ENCODE measurements at places on chromosomes 7 and 10.
A peak's percentile ranks its signal among the peaks of the same experiment; 100 is the strongest.

- DNase-seq: no peak
Measured at GRCh38 chr10:117533507-117534281, 8.9 kb upstream of the EMX2 start.

GRCh38 chr7:47950714-47951113, 2.4 kb upstream of the PKD1L1 start:
- no peak for DNase-seq

DNA sequence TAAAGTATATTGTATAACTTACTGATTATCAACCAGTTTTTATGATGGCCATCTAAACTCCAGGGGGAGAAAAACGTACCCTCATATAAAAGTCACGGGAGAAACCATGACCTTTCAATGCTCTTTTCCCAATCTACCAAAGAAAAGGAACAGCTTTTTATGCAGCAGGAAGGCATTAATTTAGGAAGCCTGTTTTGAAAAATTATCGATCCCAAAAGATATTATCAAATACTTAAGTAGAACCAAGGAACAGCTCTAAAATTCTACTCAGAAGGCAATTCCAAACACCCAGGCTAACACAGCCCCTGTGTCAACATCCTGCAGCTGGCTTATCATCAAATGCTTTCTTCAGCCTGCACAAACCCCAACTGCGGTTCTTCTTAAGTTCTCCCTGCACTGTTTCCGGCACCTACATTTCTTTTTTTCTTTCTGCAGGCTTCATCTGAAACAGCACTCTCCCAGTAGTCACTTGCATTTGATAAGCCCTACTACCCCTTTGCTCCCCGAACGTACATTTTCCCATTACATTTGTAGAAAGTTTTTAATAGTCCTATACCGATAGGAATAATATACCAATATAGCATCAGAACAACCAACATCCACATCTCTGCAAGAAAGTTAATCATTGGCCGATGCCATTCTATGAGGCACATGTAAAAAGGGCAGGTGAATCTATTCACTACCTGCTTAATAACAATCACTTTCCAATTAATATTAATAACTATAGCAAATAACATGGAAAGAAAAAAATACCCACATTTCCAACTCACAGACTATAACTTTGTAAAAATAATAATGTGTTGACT, 47.9 kb downstream of the PIP4K2A start:
- no peak for DNase-seq

DNA sequence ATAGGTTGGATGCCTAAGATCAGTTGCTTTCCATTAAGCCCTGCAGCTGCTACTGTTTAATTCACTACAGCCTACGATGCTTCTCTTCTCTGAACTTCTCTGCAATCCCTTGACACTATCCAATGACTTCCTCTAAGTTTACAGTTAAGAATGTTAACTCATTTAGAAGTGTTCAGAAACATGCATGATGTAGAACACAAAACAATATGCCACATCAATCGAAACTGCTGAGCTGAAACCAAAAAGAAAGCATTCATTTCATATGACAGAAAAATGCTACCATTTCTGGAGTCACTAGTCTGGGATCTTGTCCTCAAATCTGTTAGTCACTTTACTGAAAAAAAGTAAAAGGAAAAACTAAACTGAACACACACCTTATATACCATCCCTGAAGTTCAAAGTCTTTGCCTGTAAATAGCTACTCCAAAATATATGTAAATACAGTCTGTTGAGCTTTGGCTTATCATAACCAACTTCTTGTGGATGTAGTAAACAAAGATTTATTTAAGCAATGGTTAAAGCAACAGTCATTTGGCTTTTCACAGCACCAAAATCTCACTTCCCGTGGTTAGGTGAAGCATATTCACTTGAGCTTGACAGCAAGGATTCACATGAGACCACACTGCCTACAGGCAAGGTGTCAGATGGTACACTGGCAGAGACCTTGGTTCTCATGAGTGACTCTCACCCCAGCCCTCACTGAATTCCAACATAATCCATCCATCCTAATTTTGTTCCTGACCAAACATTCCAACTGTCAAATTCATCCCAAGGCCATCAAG, 187.0 kb downstream of the PPP1R17 start:
- no peak for DNase-seq

- DNase-seq: no peak
Measured at GRCh38 chr10:122362031-122362592, 12.4 kb upstream of the PLEKHA1 start.

DNA sequence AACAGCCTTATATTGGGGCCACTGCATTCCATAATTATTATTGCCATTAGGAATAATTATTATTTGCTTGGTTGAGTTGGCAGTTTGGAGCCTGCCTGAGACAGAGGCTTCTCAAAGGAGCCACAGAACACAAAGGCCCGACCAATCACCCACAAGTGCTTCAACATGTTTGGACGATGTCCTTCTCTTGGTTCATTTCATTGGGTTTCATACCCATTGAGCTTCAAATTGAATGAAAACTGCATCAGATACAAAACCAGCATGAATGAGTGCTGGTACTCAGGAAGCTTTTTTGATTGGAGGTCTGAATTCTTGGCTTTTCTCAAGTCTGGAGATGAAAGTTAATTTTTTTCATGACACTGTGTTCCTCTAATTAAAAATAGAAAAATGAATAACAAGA, 168.3 kb downstream of the CREB5 start:
- DNase-seq: no peak

DNA sequence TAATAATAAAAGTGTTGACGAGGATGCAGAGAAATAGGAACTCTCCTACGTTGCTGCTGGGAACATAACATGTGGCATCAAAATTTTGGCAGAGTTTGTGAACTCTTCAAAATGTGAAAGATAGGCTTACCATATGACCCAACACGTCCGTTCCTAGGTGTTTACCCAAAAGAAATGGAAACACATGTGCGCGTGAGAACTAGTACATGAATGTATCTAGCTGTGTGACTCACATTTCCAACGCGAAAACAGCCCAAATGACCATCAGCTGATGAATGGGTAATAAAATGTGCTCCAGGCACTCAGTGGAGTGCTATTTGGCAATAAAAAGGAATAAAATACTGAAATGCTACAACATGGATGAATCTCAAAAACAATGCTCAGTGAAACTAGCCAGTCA, 10.4 kb upstream of the ELFN1 start:
- DNase-seq: no peak

DNA sequence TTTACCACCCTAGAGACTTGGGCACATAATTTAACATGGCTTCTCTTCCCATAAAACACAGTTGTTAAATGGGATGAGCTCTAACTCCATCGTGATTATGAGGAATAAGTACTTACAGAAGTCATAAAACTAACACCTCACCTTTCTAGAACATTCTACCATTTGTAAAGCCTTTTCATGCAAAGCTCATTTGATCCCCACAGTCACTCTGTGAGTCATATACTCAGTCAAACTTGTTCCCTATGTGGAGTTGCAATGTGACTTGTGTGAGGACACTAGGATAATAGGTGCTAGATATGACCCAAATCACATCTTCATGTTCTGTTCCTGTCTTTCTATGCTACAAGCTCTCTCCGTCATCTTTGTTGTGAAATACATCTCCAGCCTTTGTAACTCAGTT, 371.7 kb downstream of the WDR11 start:
- no peak for DNase-seq

DNA sequence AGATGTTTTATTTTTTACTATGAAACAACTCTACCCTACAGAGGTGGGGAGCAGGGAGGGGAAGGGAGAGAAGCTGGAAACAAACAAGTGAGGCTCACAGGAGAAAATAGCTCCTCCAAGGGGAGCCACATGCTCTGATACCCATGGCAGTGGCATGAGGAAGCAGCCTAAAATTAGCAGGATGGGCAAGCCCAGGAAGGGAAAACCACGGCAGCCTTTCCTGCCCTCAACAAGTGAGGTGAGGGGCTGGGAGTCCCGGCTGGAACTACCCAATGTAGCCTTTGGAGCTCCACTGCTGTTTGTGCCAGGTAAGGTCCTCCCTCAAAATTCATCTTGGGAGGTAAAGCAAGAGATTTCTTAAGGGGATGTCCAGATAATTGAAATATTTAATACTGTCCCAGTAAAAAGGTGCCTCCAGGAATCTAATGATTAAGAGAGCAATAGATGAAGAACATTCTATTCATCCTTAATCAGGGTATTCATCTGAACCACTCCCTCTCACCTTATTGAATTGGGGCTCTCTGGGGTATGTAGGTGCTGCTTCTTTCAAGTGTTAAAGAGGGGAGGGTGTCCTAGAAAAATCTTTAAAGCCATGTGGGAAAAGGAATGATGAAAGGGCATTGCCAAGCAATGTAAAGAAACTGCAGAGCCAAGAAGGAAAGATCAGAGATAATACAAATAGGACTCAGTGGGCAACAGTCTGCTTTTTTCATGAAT, 12.8 kb upstream of the HERC4 start:
- no peak for DNase-seq

- no peak for DNase-seq
Measured at GRCh38 chr7:130415006-130415405, 25.8 kb downstream of the CEP41 start.

- DNase-seq: no peak
Measured at GRCh38 chr7:11524476-11525397, 307.3 kb downstream of the THSD7A start.

GRCh38 chr10:17805330-17805729, 3.8 kb upstream of the MRC1 start:
- DNase-seq: no peak

- DNase-seq: peak; percentile 93
Measured at GRCh38 chr7:1176891-1177373, 16.9 kb upstream of the ZFAND2A start.

DNA sequence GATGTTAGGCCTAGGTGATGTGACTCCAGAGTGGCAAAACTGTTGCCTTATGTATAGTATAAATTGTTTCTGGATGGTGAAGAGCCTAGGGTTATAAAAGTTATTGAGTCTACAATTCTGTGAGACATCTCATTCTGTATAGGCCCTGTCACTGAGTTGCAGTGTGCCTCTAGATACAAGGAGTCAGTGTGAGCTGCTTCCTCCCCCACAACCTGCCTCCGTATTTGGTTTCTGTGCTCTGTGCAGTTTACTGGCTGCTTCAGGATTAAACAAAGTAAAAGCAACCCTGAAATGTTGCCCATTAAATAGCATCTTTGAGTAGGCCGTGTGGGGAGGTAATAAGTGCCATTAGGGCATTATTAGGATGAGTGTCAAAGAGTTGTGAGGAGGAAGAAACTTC, 1.9 kb upstream of the IFRD1 start:
- no peak for DNase-seq

DNA sequence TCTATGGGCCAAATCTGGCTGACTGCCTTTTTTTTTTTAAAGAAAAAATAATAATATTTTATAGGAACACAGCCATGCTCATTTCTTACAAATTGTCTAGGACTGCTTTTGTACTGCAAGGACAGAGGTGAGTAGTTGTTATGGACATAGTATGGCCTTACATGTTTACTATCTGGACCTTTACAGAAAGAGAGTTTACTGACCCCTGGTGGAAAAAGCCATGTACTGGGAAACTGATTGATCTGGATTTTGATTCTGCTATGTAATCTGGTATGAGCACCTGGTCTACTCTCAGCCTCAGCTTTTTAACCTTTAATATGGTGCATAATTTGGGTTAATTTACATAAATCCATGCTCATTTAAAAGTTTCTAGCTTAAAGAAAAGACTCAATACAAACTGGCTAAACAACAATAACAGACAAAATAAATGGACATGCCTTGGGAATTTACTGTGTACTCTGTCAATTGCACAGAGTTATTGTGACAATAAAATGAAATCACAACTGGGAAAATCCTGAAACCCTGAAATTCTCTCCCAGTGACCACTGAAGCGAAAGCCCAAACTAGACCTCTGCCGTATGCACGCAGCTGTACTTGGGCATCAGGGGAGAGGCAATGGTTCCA, 260.7 kb downstream of the BMPER start:
- DNase-seq: no peak

- DNase-seq: no peak
Measured at GRCh38 chr10:133442967-133443924, 10.5 kb upstream of the SCART1 start.

- DNase-seq: no peak
Measured at GRCh38 chr10:78814407-78814806, 254.4 kb upstream of the ZMIZ1 start.

DNA sequence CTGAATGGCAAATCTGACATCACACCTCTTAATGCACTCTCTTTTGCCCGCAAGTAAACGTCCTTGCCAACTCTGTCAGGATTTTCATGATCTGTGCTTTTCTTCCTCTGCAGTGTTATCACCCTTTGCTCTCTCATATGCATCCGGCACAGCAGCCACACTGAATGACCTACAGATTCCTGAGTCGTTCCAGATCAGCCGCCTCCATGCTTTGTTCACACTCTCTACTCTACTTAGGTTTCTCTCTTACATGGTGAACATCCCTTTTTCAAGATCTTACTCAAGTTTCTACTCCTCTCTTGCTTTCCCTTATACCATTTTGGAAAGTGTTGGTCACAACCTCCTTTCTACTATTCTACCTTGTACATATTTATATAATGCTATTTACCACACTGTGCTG, 127.7 kb upstream of the AOAH start:
- peak; percentile 13 for DNase-seq

DNA sequence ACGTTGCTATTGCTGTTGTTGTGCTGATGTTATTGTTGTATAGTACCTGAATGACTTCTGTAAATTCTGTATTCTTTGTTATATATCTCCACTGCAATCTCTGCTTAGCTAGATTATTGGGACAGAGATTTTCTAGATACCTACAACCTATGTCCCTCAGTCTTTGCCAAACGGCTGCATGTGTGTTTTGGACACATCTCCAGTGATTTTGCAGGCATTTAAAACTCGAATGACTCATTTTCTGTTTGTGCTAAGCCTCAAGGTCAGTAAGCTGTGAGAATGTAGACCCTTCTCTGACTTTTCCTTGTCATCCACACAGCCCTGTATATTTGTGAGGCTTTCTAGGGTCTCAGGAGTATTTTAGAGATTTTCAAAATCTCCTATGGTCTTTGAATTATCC, 410.7 kb downstream of the POM121L12 start:
- DNase-seq: no peak

GRCh38 chr10:34124522-34125035, 690.5 kb downstream of the PARD3 start:
- DNase-seq: no peak
